ENCODE measurements at places on chromosomes 16 and 17.

DNA sequence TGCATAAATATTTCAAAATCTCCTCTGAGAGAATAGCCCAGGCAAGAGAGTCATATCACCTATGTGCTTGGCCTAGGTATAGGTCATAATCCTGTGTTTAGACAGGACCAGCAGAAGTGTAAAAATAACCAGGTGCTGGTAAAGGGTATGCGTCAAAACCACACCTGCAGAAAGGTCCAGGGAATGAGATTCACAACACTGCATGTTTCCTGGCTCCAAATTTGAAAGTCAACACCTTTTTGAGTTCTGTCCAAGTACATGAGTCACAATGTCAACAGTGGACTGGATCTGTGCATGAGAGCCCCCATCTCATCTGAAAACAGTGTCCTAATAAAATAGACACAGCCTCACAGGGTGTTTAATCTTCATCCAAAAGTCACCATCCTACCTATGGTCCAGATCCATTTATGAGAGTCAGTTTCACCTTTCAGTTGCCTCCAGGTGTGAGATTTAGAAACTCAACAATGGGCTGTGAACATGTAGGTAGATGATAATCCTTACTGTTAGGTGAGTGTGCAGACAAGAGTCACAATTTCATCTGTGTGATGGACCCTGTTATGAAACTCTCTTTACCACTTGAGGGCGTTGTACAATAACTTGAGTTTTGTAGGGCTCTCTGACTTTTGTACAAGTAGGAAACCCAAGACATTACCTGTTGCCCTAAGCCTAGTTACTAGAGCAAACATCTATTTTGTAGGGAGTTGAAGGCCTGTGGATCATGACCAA, 2100.7 kb downstream of the TP53TG3F start:
- DNase-seq = no peak

DNA sequence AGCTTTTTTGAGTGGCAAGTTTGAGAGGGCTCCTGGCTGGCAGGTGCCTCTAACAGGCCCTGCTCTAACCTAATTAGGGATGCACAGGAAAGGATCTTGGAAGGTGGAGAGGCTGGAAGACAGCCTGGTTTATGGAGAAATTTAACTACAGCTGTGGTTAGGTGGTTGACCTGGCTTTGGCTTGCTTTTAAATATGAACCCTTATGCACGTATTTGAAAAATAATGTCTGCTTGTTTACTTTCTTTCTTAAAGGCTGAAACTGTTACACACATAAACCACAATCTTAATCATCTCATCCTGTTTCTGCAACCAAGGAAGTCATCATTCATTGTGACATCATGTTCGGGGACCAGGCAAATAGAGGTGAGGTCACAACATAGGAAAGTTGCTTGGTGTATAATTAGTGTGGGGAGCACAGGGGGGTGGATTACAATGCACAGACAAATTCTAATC, 23.1 kb upstream of the DHRS13 start:
- DNase-seq = no peak

- DNase-seq = no peak
These were observed 1.7 kb downstream of the SLC25A10 start for GRCh38 chr17:81713556-81714411.

- DNase-seq = no peak
These were observed 163.3 kb downstream of the XYLT1 start for GRCh38 chr16:17307504-17307903.

- no peak for DNase-seq
These were observed 415 bp downstream of the ABCA5 start for GRCh38 chr17:69326377-69327059.

DNA sequence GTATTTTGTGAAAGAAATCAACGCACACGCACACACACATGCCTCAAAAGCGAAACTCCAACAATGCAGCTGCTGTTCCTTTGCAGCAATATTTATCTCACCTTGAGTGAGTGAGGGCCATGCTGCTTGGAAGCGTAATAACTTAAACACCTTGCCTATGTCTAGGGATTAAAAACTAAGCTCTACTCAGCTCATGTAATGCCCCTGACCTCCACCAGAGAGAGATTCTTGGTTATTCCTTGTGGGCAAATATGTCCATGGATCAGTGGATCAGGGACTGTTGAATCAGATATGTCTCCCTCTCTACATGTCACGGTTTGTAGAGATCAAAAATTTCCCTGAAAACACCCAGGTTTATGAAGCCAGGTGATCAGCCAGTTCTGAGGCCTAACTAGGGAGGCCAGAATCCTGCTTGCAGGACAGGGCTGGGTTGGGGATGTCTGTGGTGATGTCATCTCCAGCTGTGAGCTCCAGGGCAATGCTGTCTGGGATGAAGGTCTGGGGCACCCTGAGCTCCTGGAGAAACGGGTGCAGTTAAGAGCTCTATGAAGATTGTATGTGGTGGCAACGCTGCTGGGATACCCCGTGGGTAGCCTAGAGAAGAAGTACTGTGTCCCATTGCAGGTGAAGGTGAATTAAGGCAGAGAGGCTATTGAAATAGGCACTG, 149.4 kb downstream of the KCNJ12 start:
- peak; percentile 10 for DNase-seq

All from H1 (cell line).